ENCODE measurements at places on chromosomes 4 and X.

DNA sequence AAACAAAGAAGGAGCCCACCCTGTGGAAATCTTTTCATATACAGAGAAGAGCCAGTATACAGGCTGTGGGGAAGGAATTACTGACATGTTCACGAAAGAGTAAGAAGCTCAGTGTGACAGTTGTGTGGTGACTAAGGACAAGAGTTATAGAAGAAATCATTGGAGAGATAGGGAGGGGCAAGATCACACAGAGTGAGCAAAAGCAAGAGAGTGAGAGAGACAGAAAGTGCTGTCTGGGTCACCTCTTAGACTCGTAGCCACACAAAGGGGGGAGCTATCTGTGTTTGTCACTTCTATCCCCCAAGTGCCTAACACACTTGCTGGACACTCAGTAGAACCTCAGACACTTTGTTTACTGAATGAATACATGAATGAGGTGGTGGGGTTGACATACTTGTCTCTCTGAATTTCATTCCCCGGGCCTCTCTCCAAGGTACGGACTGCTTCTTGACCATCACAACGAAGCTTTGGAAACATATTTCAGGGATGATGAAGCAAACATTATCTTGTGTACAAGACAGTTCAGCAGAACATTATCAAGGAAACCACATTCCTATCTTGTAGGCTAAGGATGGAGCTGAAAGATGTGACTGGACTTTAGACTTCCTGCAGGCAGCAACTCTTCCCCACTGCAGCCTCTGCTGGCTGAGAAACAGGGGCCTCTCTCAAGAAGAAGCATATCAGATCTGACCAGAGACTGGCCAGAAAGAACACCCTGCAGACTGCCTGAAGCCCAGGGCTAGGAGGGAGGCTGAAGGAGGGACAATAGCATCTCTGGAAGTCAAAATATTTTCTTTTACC is 168.2 kb downstream of the AMELX start:
- DNase-seq, result no peak

- DNase-seq, result no peak
These were observed 6.8 kb downstream of the MMAA start for GRCh38 chr4:145625677-145626622.

GRCh38 chr4:76194325-76194724 is 19.3 kb downstream of the SCARB2 start:
- DNase-seq, result no peak

- DNase-seq, result no peak
These were observed 141.6 kb downstream of the KCNIP4 start for GRCh38 chr4:21806991-21807390.

GRCh38 chr4:112704991-112705845 is 68.3 kb downstream of the LARP7 start:
- DNase-seq, result no peak

DNA sequence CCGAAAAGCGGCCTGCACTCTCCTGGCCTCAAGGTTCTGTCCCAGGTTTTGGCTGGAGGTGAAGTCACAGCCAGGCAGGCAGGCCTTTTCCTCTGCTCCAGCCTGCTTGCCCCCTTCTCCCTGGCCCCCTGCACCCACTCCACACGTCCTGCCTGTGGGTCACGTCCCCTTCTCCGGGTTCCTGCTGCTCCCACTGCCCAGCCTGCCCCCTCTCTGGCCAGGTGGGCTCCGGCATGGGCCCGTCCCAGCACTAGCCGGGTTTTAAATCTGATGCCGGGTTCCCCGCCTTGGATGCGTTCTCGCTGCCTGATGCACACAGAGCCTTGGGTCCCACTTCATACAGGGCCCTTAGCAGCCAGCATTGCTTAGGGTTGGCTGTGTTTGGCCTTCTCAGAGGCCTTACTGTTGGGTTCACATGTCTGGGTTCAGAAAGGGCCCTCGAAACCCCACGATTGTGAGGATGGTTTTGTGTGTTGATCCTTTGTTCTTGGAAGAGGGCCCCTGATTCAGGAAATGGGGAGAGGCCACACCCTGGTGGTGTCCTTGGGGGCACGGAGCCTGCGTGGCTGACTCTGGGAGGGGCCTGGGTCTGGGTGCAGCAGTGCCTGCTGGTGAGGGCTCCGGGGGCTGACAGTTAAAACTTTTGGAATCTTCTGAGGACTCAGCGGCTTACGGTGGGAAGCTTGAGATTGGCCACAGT is 6.0 kb downstream of the CPZ start:
- no peak for DNase-seq

DNA sequence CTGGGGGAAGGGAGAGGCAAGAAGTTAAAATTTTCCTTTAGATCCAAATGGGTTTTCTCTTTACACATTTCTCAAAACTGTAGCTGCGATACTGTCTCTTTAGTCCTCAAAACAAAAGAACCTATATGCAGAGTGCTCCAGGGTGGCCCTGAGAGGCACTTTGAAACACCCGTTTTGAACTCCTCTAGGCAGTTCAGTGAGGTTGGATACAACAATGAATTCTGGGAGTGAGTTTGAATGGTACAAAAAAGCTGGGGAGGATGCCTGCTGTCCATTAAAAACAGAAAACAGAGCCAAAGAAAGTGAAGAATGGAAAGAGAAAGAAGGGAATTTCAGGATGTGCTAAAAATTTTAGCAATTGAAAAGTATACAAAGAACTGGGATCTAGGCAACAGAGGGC is 23.1 kb downstream of the ENOX2 start:
- no peak for DNase-seq

DNA sequence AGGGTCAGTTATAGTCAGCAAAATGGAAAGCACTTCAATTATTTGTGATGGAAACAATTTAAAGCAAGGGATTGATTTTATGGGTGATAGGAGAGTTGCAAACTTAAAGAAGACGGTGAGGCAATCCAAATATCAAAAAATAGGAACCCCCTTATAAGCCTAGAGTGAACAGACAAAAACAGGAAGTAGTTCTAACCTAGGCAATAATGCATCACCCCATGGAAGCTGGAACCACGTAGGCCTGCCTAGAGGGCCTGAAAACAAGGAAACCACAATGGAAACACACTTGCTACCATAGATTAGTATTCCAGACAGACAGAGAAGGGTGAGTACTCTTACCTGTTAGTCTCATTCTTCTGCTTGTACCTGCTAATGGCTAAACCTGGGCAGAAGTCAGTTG is 13.5 kb upstream of the GK2 start:
- no peak for DNase-seq

DNA sequence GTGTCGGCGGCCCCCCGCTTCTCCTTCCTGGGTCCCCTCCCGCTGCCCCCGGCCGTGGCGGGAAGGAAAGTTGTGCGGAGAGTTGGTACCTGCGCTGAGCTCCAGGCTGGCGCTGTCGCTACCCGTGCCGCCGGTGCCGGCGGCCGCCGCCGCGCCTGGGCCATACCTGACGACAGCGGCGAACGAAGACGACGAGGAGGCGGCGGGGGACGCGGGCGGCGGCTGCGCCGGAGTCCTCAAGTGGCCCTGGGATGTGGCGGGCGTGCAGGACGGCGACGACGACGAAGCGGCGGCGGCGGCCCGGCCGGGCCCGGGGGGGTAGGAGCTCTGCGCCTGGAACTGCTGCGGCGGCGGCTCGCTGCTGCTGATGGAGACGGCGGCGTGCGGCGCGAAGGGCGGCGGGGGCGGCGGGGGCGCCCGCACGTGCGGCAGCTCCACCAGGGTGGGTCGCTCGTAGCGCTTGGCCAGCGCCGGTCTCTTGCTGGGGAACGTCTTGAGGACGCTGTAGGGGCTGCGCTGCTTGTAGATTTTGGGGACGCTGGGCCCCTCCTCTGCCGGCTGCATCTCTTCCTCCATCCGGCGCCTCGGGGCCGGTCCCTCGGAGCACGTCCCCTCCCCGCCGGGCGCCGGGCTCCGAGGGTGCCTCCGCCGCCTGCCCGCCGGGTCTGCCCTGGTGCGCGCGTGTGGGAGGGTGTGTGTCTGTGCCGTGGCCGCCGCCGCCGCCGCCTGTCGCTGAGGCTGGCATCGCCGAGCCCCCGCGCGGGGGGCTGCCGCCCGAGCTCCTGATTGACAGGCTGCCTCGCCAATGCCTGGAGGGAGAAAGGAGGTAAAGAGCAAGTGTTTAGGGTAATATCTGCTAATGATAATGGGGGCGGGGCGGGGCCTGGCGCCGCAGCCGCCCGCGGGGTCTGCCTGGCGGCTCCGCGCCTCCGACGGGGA is 618 bp downstream of the BEND4 start:
- DNase-seq, result peak; percentile 60

DNA sequence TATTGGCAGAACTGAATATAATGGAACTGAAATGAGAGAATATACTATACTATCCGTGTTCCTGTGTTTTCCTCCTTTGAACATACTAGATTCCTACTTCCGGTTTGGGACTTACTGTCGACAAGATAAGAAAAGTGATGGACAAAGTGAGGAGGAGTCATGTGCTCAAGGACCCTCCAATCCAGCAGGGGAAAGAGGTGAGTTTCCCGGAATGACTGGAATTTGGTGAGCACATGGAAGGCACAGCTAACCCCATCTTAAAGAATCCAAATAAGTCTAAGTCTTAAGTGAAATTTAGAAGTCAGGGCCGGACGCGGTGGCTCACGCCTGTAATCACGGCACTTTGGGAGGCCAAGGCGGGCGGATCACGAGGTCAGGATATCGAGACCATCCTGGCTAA is 36.6 kb upstream of the SH3D19 start:
- DNase-seq, result no peak

- no peak for DNase-seq
These were observed 203.1 kb downstream of the FAT4 start for GRCh38 chr4:125517831-125518230.

- peak; percentile 22 for DNase-seq
These were observed 53.2 kb upstream of the ABCG2 start for GRCh38 chr4:88211473-88212252.

DNA sequence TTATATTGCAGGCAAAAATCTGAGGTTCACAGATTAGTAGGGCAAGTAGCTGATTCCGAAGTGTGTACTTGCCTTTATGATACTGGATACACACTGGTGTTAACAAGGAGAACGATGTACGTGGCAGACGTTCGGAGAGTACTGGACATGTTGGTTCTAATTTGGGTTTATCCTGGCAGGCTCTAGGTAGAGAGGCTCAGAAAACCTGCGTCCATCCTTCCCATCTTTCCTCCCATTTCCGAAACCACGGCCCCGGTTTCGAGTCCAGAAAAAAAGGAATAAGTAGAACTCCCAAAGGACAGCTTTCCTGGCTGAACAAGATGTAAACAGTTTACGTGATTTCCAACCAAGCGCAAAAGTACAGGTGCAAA is 351 bp upstream of the SLC30A9 start:
- no peak for DNase-seq

DNA sequence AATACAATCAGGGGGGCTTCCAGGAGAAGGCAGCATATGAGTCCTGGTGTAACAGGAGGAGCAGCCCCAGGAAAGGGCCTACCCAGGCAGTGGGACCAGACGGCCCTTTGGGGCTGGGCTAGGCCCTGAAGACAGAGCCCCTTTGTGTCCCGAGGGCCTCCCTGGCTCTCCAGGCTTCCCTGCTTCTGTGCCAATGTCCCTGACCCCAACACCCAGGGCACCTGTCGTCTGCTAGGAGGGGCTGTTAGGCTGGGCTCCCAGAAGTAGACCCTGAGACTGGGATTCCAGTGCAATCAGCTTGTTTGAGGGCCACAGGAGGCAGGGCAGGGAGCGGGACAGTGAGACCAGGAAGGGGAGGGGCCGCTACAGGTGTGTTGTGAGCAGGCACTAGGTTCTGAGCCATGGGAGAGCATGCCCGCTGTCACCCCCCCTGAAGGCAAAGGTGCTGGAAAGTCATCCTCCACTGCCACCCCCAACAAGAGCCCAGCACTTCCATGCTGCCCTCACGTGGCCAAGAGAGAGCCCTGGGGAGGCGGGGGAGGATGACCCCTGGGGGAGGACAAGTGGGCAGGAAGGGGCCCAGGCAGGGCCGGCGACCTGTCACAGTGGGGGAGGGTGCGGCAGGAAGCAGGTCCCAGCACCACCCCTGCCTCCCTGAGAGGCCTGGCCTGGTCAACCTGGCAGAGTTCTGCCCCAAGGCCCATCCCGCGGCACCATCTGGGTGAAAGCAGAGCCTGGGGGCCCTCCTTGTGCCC is 64.8 kb downstream of the ADRA2C start:
- DNase-seq, result no peak

GRCh38 chrX:41457613-41458192 is 10.6 kb downstream of the NYX start:
- no peak for DNase-seq

GRCh38 chr4:141215030-141215429 is 5.7 kb upstream of the ZNF330 start:
- no peak for DNase-seq

GRCh38 chr4:76316131-76316530 is 9.6 kb downstream of the STBD1 start:
- DNase-seq, result no peak

DNA sequence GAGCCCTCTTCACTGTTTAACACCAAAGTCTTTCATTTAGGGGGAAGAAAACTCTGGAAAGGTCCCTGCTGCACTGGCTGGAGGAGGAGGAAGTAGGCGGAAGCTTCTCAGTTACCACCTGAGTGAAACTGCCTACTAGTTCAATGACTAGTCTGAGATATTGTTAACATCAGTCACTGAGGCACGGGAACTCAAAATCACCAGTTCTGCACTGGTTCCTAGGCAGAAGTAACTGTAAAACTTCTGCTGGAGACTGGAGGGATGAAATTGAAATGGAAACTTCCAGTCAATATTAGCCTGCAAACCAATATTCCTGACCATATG is 178.3 kb downstream of the SNCA start:
- no peak for DNase-seq

DNA sequence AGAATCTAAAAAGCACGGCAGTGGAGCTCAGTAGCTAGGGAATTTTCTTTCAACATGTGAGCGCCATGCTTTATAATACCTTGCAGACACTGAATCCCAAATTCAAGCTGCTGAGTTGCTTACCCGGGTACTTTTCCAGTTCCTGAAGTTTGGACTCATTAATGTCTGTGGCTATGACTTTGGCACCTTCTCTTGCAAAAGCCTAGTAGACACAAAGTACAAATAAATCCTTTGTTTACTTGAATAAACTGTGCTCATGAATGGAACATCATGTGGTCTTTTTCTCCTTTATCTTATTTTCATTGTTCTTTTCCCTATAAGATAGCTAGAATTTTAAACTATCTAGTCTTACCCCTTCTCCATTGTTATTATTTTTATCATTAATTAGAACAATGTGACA is 4.6 kb downstream of the BDH2 start:
- DNase-seq, result no peak

GRCh38 chr4:26104056-26104685 is 190.2 kb downstream of the SMIM20 start:
- no peak for DNase-seq

DNA sequence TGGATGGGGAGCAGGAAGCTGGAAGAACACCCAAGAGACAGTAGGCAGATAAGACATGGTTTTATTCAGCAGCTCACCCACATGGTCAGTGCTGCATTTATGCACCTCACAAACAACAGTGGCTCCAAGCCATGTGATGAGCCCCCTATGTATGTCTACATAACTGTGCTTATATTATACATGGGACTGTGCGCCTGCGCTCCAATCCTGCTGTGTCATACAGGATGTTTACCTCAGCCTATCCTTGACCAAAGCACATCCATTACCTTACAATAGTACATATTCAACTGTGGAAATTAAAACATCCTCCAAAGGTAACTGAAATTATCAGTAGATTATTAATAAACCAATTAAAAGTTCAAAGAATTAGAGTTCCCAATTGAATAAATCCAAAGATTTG is 44.1 kb upstream of the SGMS2 start:
- DNase-seq, result no peak

GRCh38 chrX:15430076-15430475 is 45.9 kb upstream of the VEGFD start:
- no peak for DNase-seq

- no peak for DNase-seq
These were observed 43.6 kb downstream of the RAPGEF2 start for GRCh38 chr4:159146488-159146887.

All from GM18507 (cell line).